ENCODE measurements at places on chromosomes 2 and 18.

- DNase-seq, result no peak
These were observed 3.5 kb downstream of the CPO start for GRCh38 chr2:206942592-206943478.

DNA sequence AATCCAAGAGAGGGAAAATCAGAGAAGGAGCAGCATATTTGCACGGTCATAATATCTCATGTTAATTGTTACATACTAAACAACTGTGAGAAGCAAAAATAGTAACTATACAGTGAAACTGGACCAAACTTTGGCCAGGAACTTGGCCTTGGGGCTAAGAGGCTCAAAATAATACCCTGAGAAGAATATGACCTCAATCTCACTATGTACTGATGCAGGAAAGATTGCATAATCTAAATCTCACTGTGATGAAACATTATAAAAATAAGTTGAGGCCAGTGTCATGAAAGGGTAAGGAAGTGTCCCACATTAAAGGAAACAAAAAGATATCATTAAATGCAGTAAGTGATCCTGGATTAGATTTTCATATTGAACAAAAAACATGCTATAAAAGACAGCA, 36.5 kb downstream of the ZRANB3 start:
- DNase-seq, result no peak

DNA sequence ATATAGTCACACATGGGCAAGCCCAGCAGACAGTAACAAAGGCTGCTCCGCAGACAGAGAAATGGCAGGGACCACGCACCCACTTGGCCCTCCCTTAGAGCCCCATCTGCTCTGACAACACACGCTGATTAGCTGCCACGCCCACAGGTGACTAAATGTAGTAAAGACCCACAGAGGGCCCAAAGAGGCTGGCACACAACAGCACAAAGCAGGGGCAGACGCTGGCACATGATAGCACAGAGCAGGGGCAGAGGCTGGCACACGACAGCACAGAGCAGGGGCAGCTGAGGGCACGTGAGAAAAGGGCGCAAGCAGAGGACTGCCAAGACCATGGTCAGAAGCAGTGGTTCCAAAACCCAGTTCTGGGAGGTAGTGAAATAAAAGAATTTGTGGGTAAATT, 10.6 kb downstream of the AFG3L2 start:
- no peak for DNase-seq

DNA sequence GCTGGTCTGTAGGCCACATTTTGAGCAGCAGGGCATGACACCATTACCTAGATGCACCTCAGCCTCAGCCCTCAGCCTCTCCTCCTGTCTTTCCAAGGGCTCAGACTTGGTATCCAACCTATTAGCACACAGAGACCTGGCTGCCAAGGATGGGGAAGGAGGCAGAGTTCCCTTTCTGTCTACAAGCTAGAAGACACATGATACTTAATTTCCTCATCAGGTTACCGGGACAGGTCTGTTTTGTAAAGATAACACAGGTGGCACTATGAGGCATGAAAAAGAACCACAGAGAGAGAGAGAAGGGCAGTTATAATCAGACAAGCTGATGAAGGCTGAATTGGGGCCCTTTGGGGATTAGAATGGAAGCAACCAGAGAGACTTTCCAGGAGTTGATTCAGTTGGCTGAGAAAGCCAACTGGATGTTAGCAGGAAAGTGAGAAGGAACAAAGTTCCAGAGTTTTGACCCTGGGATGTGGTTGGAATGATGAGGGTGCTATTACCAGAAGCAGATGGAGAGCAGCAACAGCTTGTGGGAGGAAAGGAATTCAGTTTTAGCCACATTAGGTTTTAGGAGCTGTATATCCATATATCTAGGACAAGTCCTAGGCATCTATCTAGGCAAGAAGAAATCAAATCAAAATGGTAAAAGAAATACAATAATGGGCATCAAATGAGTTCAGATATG, 46.0 kb upstream of the RMND5A start:
- peak; percentile 60 for DNase-seq

DNA sequence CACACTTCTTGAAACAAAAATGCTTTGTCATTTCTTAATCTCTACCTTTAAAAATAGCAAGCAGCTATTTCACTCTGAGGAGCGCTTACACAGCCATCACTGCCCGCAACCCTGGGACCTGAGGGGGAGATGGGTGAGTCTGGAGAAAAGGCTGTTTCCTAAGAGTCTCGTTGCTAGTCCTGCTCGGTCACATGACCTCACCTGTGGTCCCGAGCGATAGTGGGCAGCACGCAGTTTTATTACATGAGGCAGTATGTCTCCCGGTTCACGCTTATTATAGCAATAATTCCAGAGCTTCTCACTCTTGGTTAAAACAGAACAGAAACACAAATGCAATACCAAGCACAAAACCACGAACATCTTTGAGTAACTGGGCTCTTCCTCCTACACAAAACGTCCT, 105.3 kb downstream of the ZNF516 start:
- DNase-seq, result no peak

- DNase-seq, result no peak
These were observed 128.6 kb downstream of the NCK2 start for GRCh38 chr2:105873281-105873680.

- DNase-seq, result no peak
These were observed 95.3 kb upstream of the ASB18 start for GRCh38 chr2:236359426-236360045.

All from NCI-H2171 treated with DMSO at 0.1 percent for 48 hours (cell line).